ENCODE measurements at places on chromosomes 1 and 21.

GRCh38 chr1:216904471-216904870, 181.2 kb upstream of the ESRRG start:
- no peak for DNase-seq
- no peak overlapping the region for H3K4me3 ChIP-seq
- no peaks in the 10 kb centered on the region for H3K27me3 ChIP-seq
- H3K27ac ChIP-seq, result no peak overlapping the region
- no peaks in the 10 kb centered on the region for H3K36me3 ChIP-seq
- no peaks in the 10 kb centered on the region for H3K4me1 ChIP-seq

DNA sequence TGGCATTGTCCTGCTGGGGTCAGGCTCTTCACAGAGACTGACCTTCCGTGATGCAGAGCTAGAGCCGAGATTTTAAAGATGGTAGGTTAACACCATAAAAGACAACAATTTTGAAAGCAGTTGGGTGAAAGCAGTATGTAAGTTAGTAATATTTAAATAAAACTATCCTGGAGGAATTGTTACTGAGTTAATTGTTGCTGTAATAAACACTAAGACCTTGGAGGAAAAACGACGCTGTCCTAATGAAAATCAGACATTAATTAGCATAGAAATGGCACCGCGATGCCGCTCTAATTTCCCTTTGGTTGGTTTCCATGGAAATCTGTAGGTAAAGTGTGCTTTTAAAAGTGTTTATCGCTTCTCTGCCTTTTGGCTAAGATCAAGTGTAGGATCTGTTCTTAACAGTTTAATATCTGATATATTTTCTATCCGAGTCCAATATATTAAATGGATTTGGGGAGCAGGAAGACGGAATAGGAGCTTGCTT, 745 bp upstream of the ANP32E start:
- peak overlapping the region; percentile 98 for H3K27ac ChIP-seq
- no peaks in the 10 kb centered on the region for H3K27me3 ChIP-seq
- no peaks in the 10 kb centered on the region for H3K36me3 ChIP-seq

DNA sequence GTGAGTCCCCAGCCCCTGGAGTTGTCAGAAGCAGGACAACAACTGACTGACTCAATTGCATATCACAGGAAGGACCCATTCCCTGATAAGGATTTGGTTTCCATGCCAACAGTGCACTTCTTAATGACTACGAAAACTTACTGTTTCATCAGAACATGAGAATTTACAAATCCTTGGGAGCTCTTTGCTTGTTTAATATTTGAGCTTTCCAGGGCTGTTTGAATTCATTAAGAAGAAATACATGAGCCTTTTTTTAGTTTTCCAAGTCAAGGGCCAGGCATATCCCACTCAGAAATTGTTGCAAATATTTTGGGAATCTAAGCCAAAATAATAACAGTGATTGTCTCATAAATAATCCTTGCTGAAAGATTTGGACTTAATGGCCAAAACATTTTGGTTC, 27.2 kb upstream of the COL24A1 start:
- no peaks in the 10 kb centered on the region for H3K36me3 ChIP-seq
- H3K4me1 ChIP-seq, result peaks cover 5% of the 10 kb centered on the region
- DNase-seq, result no peak
- H3K27me3 ChIP-seq, result no peaks in the 10 kb centered on the region

DNA sequence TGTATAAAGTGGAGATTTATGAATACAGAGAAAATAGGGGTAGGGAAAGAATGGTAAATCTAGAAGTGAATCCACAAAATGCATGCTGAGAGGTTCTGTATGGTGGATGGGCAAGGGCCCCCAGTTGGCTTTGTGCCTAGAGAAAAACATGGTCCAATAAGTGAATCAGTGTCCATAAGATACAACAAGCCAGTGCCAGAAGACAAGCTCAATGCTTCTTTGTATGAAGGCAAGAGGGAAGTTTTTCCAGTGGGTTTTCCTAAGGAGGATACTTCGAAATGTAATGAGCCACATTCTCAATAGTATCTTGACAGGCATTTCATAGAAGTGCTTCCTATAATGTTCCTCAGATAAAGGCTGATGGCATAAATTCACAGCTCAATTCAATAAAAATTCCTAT, 169.4 kb upstream of the HMCN1 start:
- H3K27me3 ChIP-seq, result no peaks in the 10 kb centered on the region
- DNase-seq, result no peak
- H3K4me1 ChIP-seq, result no peaks in the 10 kb centered on the region
- no peaks in the 10 kb centered on the region for H3K36me3 ChIP-seq
- no peak overlapping the region for H3K27ac ChIP-seq
- H3K4me3 ChIP-seq, result no peak overlapping the region

DNA sequence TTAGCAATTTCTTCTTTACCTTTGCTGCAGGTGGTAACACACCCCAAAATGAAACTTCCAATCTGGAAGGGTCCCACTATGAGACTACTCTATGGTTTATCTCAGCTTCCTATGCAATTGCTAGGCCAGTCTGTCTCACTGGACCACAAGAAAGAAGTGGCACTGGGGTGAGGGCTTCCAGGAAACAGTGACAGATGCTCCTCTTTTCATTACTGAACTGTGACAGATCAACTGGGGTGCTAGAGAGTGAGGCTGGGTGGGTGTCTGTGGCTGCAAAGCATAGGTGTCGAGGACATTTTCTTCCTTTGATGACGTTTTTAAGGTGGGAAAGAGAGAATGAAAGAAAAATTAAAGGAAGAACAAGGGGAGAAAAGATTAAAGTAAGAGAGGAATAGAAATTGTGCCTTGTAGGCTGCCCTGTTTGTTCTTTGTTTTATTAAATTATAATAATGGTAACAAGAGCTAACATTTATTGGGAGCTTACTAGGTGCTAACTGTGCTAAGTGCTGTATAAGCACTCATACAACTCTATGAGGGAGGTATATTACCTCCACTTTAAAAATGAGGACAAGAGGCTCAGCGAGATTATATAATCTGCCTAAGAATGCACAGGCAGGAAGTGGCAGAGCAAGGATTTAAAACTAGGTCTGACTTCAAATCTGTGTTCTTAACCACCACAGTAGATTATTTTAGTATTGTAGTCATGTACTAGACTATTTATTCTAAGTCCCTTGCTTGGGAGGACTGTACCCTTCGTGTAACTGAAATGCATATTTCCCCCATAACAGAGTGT, 27.8 kb upstream of the DMRTA2 start:
- no peaks in the 10 kb centered on the region for H3K27me3 ChIP-seq
- H3K4me3 ChIP-seq, result no peak overlapping the region
- no peaks in the 10 kb centered on the region for H3K4me1 ChIP-seq
- H3K36me3 ChIP-seq, result no peaks in the 10 kb centered on the region
- no peak for DNase-seq

DNA sequence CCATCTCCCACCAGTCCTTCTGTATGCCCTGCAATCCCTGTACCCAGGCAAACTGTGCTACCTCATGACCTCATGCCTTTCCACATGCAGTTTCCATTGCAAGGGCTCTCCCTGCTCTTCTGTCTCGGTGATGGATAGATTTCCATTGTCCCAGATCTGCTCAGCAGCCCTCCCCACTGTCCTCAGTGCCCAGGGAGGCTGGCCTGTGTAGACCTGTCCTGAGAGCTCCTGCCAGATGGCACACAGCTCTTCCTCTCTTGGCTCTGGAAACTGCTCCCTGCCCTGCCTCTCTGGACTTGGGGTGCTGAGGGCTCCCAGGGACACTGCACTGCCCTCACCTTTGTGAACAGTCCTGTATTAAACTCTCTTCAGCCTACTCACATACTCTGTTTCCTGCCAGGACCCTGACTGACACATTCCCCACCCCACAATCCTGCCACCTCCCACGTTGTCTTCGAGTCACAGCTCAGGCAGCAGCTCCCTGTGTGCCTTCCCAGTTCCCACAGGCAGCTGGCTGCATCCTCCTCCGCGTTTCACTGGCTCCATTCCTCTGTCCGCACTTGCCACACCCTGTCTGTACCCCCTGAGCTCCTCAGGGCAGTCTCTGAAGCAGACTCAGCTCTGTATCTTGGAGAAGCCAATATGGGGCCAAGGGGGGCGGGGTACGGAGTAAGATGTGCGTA, 57.0 kb downstream of the SPATA46 start:
- no peak overlapping the region for H3K4me3 ChIP-seq
- H3K27ac ChIP-seq, result no peak overlapping the region
- no peaks in the 10 kb centered on the region for H3K27me3 ChIP-seq
- DNase-seq, result no peak
- no peaks in the 10 kb centered on the region for H3K36me3 ChIP-seq

DNA sequence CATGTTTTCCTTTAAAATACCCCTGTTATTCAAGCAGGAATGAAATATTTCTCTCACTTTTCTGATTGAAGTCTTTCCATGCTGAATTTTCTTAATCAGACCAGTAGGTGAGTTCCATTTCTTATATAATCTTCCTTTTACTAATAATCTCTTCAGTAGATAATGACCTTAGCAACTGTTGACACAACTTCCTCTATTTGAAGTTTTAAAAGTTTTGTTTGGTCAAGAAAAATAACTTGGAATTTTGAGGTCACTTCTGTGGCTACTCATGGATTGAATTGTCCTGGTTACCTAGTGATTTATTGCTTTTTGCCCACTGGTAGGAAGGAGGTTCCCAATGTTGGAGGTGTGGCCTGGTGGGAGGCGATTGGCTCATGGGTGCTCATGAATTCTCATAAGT, 70.6 kb upstream of the PAXBP1 start:
- no peaks in the 10 kb centered on the region for H3K27me3 ChIP-seq
- H3K4me1 ChIP-seq, result no peaks in the 10 kb centered on the region
- no peak overlapping the region for H3K27ac ChIP-seq
- DNase-seq, result no peak
- H3K36me3 ChIP-seq, result no peaks in the 10 kb centered on the region
- no peak overlapping the region for H3K4me3 ChIP-seq

GRCh38 chr1:103190766-103191165, 82.4 kb upstream of the COL11A1 start:
- H3K4me1 ChIP-seq, result no peaks in the 10 kb centered on the region
- no peaks in the 10 kb centered on the region for H3K36me3 ChIP-seq
- no peaks in the 10 kb centered on the region for H3K27me3 ChIP-seq
- no peak for DNase-seq
- H3K4me3 ChIP-seq, result no peak overlapping the region

DNA sequence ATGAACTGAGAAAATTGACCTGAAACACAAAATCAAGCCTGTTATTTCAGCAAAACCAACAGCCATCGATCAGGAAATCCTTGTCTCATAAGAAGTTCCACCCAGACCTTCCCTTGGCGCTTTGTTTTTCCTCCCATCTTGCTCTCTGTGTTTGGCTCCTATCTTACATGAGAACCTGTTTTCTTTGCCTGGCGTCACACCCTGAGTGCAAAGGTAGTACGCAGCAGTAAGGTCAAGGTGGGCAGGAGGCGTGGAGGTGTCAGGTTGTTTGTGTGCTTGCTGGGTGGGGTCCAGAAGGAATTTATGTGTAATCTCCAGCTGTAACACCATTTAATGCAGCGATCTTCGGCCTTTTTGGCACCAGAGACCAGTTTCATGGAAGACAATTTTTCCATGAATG, 50.5 kb downstream of the C1orf21 start:
- no peaks in the 10 kb centered on the region for H3K36me3 ChIP-seq
- H3K4me1 ChIP-seq, result peaks cover 3% of the 10 kb centered on the region
- DNase-seq, result no peak
- no peaks in the 10 kb centered on the region for H3K27me3 ChIP-seq

GRCh38 chr1:115181231-115181630, 91.9 kb upstream of the TSPAN2 start:
- no peaks in the 10 kb centered on the region for H3K27me3 ChIP-seq
- no peak overlapping the region for H3K4me3 ChIP-seq
- DNase-seq, result no peak
- H3K36me3 ChIP-seq, result no peaks in the 10 kb centered on the region
- no peak overlapping the region for H3K27ac ChIP-seq

DNA sequence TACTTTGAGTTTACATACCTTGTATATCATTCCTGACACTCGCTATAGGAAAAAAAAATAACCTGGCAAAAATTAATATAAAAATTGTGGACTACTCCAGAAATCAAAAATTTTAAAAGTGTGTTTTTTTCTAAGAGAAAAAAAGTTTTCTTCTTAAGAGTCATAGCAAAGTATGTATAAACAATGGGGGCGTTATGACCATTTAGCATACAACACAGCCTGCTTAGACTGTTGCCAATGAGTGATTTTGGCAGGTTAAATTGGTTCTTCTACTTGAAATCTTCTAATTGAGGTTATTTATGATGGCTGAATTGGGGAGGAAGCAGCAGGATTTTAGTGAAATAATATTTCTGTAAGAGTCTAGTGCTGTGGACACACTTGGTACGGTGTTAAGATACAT, 130.5 kb upstream of the USH2A start:
- no peak overlapping the region for H3K27ac ChIP-seq
- no peaks in the 10 kb centered on the region for H3K36me3 ChIP-seq
- no peaks in the 10 kb centered on the region for H3K27me3 ChIP-seq
- H3K4me3 ChIP-seq, result no peak overlapping the region
- H3K4me1 ChIP-seq, result no peaks in the 10 kb centered on the region
- no peak for DNase-seq

DNA sequence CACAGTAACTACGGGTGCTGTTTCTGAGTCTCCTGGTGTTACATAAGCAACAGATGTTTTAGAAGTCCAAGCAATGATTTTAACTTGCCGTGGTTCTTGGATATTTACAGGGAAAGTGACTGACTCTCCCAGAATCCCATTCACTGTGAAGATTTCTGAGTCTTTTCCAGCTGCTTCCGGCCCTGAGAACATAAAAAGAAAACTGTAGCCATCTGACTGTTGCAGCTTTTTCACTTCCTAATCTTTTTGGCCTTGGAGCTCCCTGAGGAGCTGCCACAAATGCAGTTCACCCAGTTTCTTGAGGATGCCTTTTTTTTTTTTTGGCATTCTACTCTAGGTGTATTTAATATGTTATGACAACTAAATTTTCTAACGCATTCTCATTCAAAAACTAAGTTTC, 13.7 kb downstream of the CD84 start:
- H3K27me3 ChIP-seq, result no peaks in the 10 kb centered on the region
- H3K4me3 ChIP-seq, result no peak overlapping the region
- no peaks in the 10 kb centered on the region for H3K4me1 ChIP-seq
- no peak overlapping the region for H3K27ac ChIP-seq

DNA sequence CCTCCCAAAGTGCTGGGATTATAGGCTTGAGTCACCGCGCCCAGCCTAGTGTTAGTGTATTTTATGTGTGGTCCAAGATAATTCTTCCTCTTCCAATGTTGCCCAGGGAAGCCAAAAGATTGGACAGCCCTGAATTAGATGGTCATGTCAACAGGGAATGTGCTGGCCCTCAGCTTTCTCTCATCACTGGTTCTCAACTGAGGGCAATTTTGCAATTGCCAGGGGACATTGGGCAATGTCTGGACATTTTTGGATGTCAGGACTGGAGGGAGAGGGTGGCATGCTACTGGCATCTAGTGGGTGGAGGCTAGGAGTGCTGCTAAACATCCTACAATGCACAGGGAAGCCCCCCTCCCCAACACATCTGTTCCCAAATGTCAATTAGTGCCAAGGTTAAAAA, 95.0 kb downstream of the LAMC2 start:
- no peaks in the 10 kb centered on the region for H3K27me3 ChIP-seq
- DNase-seq, result peak; percentile 84
- H3K27ac ChIP-seq, result peak overlapping the region; percentile 72
- H3K4me1 ChIP-seq, result no peaks in the 10 kb centered on the region
- no peak overlapping the region for H3K4me3 ChIP-seq
